ENCODE measurements at places on chromosomes 5 and 9. TPM values are rescaled to one million over a fixed set of nuclear protein-coding genes. Genes with fewer than 3 reads are reported as not detected.

The PRSS3 gene
- not detected for total RNA-seq

The FAM153A gene
- total RNA-seq: 26.0 TPM

The FOCAD gene
- 31.7 TPM for total RNA-seq

The HMMR gene
- total RNA-seq: 99.8 TPM

The SLC25A46 gene
- 27.2 TPM for total RNA-seq

DNA sequence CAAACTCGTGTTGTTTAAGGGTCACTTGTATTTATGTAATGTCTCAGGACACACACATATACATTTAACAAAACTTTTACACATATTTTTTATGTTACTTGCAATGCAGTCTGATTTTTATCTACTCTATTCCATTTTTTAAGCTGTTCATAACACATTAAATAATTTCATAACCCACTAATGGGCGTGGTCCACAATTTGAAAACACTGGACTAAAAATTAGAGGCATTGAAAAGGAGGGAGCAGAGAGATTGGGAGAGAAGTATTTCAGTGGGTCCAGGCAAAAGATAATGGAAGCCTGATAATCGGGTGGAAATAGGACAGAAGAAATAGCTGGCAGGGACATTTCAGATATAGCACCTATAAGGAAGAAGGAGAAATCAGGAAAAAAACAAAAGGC lies 597.3 kb upstream of the CLINT1 start:
- H3K27ac ChIP-seq: no peak overlapping the region
- no peak overlapping the region for H3K4me3 ChIP-seq
- no peak for DNase-seq
- H3K4me1 ChIP-seq: no peaks in the 10 kb centered on the region
- no peaks in the 10 kb centered on the region for H3K36me3 ChIP-seq

DNA sequence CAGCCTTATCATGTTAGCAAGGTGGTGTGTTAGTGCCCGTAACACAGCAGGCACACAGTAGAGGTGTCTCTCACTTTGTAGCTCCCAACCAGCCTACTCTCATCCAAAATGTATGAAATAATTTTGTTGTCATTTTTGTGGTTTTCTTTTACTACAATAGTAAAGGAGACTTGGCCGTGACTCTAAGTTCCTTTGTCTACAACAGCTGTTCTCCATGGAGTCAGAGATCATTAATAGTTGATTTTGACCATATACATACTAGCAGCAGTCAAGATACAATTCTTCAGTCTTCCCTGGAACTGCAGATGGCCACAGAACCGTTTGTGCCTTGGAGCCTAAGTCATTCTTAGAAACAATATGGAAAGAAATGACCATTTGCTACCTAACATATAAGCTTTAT lies 567.1 kb downstream of the TLR4 start:
- no peak overlapping the region for H3K4me3 ChIP-seq
- no peak overlapping the region for H3K27ac ChIP-seq
- DNase-seq: no peak
- no peaks in the 10 kb centered on the region for H3K4me1 ChIP-seq

- no peaks in the 10 kb centered on the region for H3K27me3 ChIP-seq
- H3K36me3 ChIP-seq: peaks cover 9% of the 10 kb centered on the region
- H3K4me3 ChIP-seq: no peak overlapping the region
Observed at GRCh38 chr5:137635521-137635921, 100.4 kb downstream of the KLHL3 start.

DNA sequence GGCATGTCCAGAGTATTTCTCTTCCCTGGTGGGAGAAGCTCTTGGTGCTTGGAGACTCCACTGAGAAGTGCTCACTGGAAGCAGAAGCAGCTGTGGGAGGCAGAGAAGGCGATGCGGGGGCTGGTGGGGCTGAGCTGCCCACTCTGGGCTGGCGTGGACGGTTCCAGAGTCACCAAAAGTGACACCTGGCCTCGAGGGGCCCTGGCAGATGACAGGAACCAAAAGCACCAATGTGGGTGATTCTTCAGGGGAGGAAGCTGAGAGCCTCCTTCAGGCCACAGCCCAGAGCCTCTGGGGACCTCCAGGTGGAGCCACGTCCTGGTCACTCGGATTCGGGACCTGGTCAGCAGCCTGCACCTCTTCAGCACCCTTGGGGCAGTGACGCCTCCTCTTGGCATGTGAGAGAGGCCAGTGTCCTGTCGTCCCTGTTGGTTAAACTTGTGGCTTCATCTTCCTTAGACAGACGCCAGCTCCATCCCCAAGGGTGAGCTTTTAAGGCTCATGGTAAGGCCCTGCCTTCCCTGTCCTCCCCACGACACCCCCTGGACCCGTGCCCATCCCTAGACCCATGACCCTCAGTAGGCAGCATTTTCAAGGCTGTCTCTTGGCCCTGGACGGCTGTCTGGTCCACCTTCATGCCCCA lies 78.7 kb upstream of the IRX4 start:
- peaks cover 14% of the 10 kb centered on the region for H3K27me3 ChIP-seq
- no peaks in the 10 kb centered on the region for H3K4me1 ChIP-seq
- no peak overlapping the region for H3K27ac ChIP-seq
- DNase-seq: no peak

DNA sequence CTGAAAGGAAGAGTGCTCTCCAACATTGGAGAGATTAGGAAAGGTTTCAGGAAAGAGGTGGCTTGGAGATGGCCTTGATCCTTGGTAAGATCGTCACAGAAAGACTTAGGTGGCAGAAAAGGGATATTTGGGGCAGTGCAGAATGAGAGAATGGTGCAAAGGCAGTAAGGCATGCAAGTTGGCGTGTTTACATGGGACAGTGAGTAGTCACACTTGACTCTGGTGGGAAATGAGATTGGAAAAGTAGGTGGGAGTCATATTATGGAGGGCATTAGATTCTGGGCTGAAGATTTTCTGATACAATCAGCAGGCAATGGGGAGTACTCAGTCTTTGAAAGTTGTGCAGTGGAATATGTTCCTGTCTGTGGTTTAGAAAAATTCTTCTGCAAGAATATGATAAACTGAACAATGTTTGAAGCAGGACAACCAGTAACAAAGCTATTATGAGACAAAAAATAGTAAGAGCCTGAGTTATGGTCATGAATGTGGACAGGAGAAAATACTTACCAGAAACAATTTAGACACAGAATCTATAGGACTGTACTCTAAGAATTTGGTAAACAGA lies 76.2 kb upstream of the ANKRD55 start:
- no peak overlapping the region for H3K27ac ChIP-seq
- no peak for DNase-seq
- H3K4me3 ChIP-seq: no peak overlapping the region
- H3K4me1 ChIP-seq: peaks cover 23% of the 10 kb centered on the region
- H3K36me3 ChIP-seq: no peaks in the 10 kb centered on the region

GRCh38 chr5:179054876-179055275 lies 5.3 kb upstream of the ZNF354C start:
- H3K36me3 ChIP-seq: peaks cover 3% of the 10 kb centered on the region
- H3K4me1 ChIP-seq: peaks cover 4% of the 10 kb centered on the region
- DNase-seq: no peak
- H3K4me3 ChIP-seq: no peak overlapping the region

GRCh38 chr5:16579142-16579847 lies 37.5 kb downstream of the RETREG1 start:
- no peaks in the 10 kb centered on the region for H3K27me3 ChIP-seq
- H3K4me1 ChIP-seq: peaks cover 24% of the 10 kb centered on the region
- DNase-seq: no peak
- no peak overlapping the region for H3K4me3 ChIP-seq
- H3K36me3 ChIP-seq: peaks cover 8% of the 10 kb centered on the region
- no peak overlapping the region for H3K27ac ChIP-seq

- H3K27ac ChIP-seq: no peak overlapping the region
- DNase-seq: no peak
- peaks cover 29% of the 10 kb centered on the region for H3K4me1 ChIP-seq
- H3K27me3 ChIP-seq: no peaks in the 10 kb centered on the region
Observed at GRCh38 chr9:137460363-137461315, 1.5 kb upstream of the NSMF start.

GRCh38 chr5:112684121-112684520 lies 53.6 kb upstream of the APC start:
- H3K27me3 ChIP-seq: peaks cover 16% of the 10 kb centered on the region
- H3K36me3 ChIP-seq: no peaks in the 10 kb centered on the region
- no peak for DNase-seq
- H3K27ac ChIP-seq: no peak overlapping the region

GRCh38 chr5:119280380-119280779 lies 75.4 kb upstream of the TNFAIP8 start:
- no peaks in the 10 kb centered on the region for H3K27me3 ChIP-seq
- no peak for DNase-seq
- no peak overlapping the region for H3K4me3 ChIP-seq
- H3K27ac ChIP-seq: peak overlapping the region; percentile 82

DNA sequence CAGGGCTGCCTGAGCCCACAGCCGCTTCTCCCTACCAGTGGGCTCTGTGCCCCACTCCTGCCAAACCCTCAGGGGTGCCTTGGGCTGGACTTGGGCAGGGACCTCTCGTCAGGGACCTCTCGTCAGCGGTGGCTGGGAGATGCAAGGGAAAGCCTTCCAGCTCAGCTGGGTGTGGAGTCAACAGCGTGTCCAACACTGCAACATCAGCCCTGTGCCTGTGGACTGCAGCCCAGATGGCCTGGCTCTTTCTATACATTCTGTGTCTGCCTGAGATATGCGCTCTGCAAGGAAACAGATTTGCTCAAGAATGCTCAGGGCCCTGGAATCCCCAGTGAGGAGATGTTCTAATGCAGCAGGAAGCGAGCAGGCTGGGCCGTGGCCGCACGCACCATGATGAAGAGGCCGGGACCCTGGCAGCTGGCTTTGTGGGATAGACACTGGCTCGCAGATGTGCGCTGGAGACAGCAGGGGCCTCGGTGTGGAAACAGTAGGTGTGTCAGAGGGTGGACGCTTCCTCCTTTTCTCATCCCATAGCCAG lies 85.0 kb upstream of the COL5A1 start:
- H3K36me3 ChIP-seq: no peaks in the 10 kb centered on the region
- no peak overlapping the region for H3K27ac ChIP-seq
- peaks cover 2% of the 10 kb centered on the region for H3K4me1 ChIP-seq
- H3K27me3 ChIP-seq: peaks cover 10% of the 10 kb centered on the region
- no peak overlapping the region for H3K4me3 ChIP-seq
- DNase-seq: no peak

DNA sequence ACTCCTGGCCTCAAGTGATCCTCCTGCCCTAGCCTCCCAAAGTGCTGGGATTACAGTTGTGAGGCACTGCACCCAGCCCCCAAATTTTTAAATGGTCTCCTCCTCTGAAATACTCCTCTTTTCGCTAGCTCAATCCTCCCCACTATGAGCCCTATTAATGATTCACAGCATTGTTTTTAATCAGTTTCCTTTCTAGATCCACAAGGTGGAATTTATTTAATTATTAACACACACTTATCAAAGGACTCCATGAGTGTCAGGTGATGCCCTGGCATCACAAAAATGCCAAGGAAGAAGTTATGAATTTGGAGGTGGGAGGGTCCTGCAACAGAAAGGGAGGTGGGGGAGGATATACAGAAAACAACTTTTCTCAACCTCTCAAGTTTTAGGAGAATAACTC lies 806.5 kb downstream of the PRELID2 start:
- no peak for DNase-seq
- no peaks in the 10 kb centered on the region for H3K4me1 ChIP-seq
- H3K4me3 ChIP-seq: no peak overlapping the region
- no peaks in the 10 kb centered on the region for H3K27me3 ChIP-seq
- H3K27ac ChIP-seq: no peak overlapping the region

DNA sequence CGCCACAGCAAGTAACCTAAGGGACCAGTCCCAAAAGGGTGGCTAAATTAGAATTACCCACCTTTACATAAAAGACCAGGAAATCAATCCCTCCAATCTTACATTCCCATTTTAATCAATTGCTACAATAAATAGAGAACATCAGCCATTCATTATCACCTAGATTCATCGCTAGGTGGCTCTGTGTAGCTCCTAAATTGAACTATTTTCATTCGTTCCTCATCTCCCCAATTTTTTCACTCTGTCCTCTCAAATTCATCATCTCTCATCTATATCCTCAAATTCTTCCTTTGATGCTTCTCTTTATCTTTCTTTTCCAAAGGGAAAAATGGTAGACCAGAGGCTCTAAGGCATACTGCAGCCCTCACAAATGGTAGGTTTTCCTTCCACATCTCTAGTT lies 108.2 kb upstream of the TNC start:
- no peaks in the 10 kb centered on the region for H3K4me1 ChIP-seq
- DNase-seq: no peak
- H3K4me3 ChIP-seq: no peak overlapping the region
- no peaks in the 10 kb centered on the region for H3K36me3 ChIP-seq
- H3K27ac ChIP-seq: no peak overlapping the region
- peaks cover 16% of the 10 kb centered on the region for H3K27me3 ChIP-seq

GRCh38 chr9:126756876-126757415 lies 47.9 kb upstream of the ZBTB43 start:
- no peak overlapping the region for H3K4me3 ChIP-seq
- H3K4me1 ChIP-seq: no peaks in the 10 kb centered on the region
- H3K36me3 ChIP-seq: no peaks in the 10 kb centered on the region
- DNase-seq: no peak
- no peaks in the 10 kb centered on the region for H3K27me3 ChIP-seq

GRCh38 chr5:39863926-39864552 lies 439.3 kb upstream of the DAB2 start:
- H3K4me1 ChIP-seq: no peaks in the 10 kb centered on the region
- H3K27ac ChIP-seq: no peak overlapping the region
- no peak overlapping the region for H3K4me3 ChIP-seq
- H3K36me3 ChIP-seq: no peaks in the 10 kb centered on the region

DNA sequence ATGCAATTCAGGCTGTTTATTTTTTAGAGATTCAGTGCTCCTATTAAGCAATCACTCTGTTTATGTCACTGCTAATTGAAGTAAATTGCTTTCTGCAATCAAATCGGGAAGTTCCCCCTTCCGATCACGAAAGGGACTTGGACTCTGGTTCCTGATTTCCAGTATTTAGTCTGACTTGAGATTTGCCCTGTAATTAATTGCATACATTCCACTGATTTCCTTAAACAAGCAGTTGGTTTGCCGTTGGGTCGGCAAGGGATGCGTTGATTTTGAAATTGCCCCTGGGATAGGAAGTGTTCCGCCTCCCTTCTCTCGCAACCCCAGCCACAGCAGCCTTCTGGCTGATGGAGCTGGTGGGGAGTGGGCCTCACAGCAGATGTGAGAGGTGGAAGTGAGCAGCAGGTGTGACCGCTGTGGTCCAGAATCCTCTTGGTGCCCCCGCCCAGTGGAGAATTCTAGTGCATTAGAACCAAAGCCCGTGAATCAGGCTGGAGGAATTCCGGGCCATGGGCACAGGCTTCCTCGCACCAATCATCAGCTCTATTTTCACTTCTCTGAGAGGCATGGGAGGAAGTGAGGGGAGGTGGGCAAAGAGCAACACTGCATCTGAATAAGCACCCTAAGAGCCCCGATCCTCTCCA lies 102.5 kb downstream of the SPRY4 start:
- H3K27me3 ChIP-seq: peaks cover 2% of the 10 kb centered on the region
- H3K4me1 ChIP-seq: peaks cover 32% of the 10 kb centered on the region
- no peak for DNase-seq
- no peaks in the 10 kb centered on the region for H3K36me3 ChIP-seq
- H3K27ac ChIP-seq: no peak overlapping the region
- H3K4me3 ChIP-seq: no peak overlapping the region

DNA sequence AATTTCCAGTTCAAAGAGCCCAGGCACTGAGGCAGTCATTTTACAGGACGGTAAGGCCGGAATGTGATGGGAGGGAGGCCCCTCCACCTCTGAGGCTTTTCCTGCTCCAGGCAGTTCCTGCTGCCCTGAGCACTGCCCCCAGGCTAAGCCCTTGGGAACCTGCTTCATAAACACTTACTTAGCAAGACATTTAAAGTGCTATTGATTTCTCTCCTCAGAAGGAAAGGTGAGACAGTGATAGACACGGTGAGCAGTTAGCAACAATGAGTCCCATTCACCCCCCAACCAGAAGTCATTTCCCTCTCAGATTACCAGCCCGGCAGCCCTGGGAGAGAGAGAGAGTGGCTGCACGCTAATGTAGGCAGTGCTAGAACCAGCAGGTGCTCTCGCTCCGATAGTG lies 462.5 kb downstream of the SPOCK1 start:
- no peaks in the 10 kb centered on the region for H3K27me3 ChIP-seq
- H3K36me3 ChIP-seq: no peaks in the 10 kb centered on the region
- DNase-seq: no peak
- H3K4me3 ChIP-seq: no peak overlapping the region
- no peaks in the 10 kb centered on the region for H3K4me1 ChIP-seq
